GM23338 (cell line): ENCODE measurements at places on chromosomes 12 and 14. TPM values are rescaled to one million over a fixed set of nuclear protein-coding genes. Genes with fewer than 3 reads are reported as not detected.
A peak's percentile ranks its signal among the peaks of the same experiment; 100 is the strongest.

GRCh38 chr14:75274899-75275569 lies 3.6 kb upstream of the FOS start:
- DNase-seq: no peak

GRCh38 chr12:93767524-93767863 lies 90.3 kb downstream of the CRADD start:
- no peak for DNase-seq

- DNase-seq: no peak
These were observed 3.6 kb upstream of the RAD51AP1 start for GRCh38 chr12:4535092-4535491.

- DNase-seq: no peak
These were observed 205.9 kb upstream of the PELI2 start for GRCh38 chr14:55912344-55912743.

- DNase-seq: peak; percentile 97
These were observed 3.8 kb downstream of the CCDC88C start for GRCh38 chr14:91413547-91414474.

GRCh38 chr12:55051197-55051947 lies 31.6 kb downstream of the NEUROD4 start:
- peak; percentile 51 for DNase-seq

- no peak for DNase-seq
These were observed 2.8 kb upstream of the FRS2 start for GRCh38 chr12:69467366-69467765.

- DNase-seq: no peak
These were observed 156.6 kb downstream of the UNC79 start for GRCh38 chr14:93587330-93587729.

DNA sequence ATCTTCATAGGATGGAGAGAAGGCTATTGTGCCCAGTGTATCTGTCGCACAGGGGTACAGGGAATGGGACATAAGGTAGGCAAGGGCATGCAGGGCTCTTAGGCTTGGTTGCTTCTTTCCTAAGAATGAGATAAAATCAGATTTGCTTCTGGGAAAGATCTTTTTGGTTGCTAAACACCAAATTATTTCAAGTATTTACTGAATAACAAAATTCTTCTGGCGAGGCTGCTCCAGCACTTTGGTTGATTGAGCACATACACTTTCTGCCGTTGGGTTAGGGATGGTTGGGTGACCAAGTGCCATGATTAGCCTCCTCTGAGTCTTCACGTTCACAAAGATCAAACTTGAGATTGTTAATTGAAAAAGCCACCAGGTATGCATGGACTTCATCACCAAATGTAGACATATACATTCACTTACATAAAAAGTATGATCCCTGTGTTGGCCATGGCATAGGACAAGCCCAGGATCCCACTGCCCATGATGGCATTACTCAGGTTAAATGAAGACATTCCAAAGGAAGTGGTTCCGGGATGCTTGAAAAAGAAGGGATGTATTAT lies 38.2 kb downstream of the SLC38A4 start:
- DNase-seq: no peak

GRCh38 chr12:52740584-52740983 lies 36.6 kb downstream of the KRT76 start:
- DNase-seq: no peak

GRCh38 chr14:97166497-97166896 lies 369.3 kb downstream of the VRK1 start:
- no peak for DNase-seq

The CCDC177 gene
- 0.66 and 1.7 TPM in 2 replicates for total RNA-seq

The WNT1 gene
- total RNA-seq: not detected in 2 replicates

The TMPRSS12 gene
- not detected in 2 replicates for total RNA-seq

The PRB2 gene
- not detected in 2 replicates for total RNA-seq

The NUDT4 gene
- total RNA-seq: 67.2 and 69.7 TPM in 2 replicates
